ENCODE measurements at places on chromosomes 2 and 18.
A peak's percentile ranks its signal among the peaks of the same experiment; 100 is the strongest.

DNA sequence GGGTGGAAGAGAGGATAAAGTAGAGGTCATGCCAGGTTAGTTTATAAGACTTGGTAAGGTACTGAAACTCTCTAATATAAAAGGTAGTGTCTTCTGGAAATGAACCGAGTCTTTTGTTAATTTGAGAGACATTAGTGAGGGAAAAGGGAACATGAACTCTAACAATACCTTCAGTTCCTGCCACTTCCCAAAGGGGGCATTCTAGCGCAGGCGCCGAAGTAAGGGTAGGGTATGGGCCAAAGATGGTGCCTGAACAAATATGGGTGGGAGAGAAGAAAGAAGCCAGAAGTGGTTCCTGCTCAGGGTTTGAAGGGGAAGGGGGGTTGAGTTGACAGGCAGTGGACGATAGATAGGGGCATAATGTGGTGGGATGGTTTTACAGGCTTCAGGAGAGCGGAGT, 10.1 kb upstream of the REG1B start:
- no peak for DNase-seq

- no peak for DNase-seq
Observed at GRCh38 chr2:172712251-172712650, 23.4 kb upstream of the RAPGEF4 start.

DNA sequence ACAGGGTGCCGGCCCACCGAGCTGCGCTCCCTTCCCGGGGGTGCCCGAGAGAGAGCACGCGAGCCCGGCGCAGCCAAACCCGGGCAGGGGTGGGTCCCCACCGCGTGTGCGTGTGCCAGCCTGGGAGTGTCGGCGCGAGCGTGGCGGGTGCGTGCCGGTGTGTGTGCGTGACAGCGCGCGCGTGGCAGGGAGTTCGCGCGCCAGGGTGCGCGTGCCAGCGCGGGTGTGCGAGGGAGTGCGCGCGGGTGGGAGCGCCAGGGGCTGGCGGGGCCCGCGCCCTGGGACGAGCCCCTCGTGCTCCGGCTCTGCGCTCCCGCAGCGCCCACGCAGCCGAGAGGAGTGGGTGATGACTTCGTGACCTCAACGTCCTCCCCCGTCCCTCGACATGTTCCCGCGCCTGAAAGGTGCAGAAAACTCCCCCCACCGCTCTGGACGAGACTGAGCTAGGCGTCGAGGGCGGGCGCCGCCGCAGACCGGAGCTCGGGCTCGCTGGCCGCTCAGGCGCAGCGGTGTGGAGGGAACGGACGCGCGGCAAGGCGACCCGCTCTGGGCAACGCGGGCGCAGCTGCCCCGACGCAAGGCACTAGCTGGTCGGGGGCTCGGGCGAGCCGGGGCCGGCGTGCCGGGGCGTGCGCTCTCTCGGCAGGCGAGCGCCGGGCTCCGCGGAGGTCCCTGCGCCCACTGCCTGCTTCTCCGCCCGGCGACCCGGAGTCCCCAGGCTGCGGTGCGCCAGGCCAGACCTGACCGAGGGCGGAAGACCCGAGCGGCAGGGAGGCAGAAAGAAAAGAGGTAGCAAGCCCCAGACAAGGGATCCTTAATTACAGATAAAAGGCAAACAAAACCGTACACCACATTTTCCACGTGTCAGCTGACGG, 582.8 kb downstream of the ZEB2 start:
- peak; percentile 45 for DNase-seq

DNA sequence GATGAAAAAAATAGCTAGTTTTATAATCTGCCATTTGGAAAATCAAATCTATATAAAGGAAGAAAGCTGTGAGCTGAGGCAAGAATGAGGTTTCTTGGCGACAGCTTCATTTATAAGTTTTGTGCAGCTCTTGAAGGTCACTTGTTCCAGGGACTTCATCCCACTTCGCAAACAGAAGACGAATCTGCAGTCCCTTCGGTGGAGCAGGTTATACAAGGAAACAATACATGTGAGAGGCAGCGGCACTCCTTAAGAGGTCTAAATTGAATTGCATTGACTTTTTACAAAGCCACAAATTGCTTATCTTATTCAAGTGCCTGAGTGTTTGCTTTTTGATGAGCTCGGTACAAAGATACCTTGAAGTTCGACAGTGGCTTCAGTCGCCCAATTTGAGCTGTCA, 72.2 kb downstream of the C1QL2 start:
- no peak for DNase-seq

- no peak for DNase-seq
Observed at GRCh38 chr18:73594749-73595148, 552.9 kb downstream of the FBXO15 start.
